Stimulated activated CD8-positive, alpha-beta memory T cell treated with anti-CD3 and anti-CD28 coated beads, Interleukin-4, amount 100 ng/mL, for 48 hours (primary cell): ENCODE measurements at places on chromosomes 16 and 17.

GRCh38 chr17:13129356-13129755 is 111.5 kb upstream of the ELAC2 start:
- DNase-seq = no peak

DNA sequence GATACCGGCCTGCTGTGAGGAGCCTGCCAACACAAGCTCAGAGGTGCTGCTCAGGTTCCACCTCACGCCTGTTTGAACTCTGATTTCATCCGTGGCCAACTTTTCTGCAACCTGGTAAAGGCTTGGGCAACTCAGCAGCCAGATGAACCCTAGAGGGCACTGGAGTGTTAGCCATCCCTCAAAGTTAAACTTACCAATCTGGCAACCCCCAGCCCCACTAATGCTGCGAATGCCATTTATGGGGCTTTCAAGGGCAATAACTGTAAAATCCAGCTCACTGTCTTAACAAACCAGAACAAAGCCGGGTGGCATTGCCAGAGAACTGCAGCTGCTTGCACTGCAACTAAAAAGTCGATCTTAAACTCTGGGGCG is 105.5 kb downstream of the AXIN2 start:
- DNase-seq = no peak

DNA sequence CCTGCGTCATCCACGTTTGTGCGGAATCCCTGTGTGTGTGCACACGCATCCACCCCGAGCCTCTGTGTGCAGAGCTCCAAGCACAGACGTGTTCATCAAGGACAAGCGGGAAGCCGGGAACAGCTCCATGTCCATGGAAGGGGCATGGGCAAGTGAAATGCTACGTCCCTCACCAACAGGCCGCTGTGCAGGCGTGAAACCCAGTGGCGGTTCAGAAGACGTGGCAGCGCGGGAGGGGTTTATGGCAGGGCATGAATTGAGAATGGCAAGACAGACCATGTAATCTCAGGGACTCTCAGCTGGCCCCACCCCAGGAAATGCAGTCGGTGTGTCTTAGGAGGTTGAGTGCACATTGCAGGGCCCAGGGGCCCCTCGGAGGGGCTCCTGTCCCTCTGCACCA is 52.7 kb downstream of the TBC1D16 start:
- no peak for DNase-seq

GRCh38 chr16:84730406-84731106 is 30.8 kb downstream of the USP10 start:
- DNase-seq = no peak
